AG09309 (cell line): ENCODE measurements at places on chromosomes 12 and 14.

GRCh38 chr14:73870525-73871235, 16.0 kb upstream of the ZNF410 start:
- no peak for DNase-seq

GRCh38 chr14:68675233-68675577, 117.7 kb downstream of the ZFP36L1 start:
- no peak for DNase-seq

DNA sequence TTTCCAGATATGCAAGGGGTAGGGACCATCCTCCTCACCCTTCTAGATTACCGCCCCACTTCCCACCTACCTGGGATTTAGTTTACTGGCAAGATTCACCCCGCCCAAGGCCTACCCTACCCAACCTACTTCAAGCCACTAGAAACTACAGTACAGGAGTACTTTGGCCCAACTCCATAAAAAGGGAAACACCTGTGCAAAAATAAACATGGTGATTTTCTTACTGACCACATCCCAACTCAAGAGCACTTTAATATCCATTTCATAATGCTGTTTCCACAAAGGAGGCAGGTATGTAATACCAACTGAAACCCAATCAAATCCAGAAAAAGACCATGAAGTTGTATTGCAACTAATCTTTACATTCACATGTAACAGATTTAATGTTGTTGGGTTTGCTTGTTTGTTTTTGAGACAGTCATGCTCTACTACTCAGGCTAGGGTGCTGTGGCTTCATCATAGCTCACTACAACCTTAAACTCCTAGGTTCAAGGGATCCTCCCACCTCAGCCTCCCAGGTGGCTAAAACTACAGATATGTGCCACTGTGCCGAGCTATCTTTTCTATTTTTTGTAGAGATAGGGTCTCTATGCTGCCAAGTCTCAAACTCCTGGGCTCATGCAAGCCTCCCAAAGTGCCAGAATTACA, 41.7 kb upstream of the RAP1B start:
- DNase-seq = no peak

DNA sequence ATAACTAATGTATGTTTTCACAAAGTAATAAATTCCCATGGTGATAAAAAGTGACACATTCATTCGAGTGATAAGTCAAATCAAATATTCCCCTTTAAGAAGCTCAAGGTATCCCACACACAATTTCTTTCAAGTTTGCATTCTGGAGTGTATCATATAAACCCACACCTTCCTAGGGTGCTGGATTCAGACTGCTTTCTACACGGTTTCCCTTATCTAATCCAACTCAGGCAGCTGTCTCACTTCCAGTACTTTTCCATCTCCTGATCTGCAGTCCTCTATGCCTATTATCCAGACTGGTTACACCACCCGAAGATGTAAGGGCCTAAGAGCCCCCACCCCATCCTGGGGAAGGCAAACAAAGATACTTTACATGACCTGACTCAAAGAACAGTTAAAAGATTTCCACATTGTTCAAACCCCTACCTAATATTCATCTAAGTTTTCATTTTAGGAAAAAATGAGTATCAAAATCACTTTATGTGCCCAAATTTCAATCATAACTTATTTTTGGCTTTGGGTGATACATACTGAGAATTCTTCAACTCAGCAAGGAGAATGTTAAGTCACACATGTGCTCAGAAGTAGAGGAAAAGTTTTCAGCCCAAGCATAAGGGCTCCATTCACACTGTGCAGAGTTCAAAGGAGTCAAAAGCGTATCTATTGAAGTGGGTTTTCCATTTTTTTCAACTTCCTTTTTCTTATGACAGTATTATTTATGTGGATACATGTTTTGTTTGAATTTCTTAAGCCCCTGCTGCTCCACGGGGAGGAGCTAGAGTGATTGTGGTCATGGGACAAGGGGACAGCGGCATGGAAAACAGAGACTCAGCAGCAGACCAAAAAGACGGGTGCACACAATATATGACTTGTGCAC, 41.8 kb downstream of the CORO1C start:
- DNase-seq = no peak

- DNase-seq = peak; percentile 43
Observed at GRCh38 chr14:61101803-61102548, 120.9 kb downstream of the SLC38A6 start.
